ENCODE measurements at places on chromosomes 11 and 22.

DNA sequence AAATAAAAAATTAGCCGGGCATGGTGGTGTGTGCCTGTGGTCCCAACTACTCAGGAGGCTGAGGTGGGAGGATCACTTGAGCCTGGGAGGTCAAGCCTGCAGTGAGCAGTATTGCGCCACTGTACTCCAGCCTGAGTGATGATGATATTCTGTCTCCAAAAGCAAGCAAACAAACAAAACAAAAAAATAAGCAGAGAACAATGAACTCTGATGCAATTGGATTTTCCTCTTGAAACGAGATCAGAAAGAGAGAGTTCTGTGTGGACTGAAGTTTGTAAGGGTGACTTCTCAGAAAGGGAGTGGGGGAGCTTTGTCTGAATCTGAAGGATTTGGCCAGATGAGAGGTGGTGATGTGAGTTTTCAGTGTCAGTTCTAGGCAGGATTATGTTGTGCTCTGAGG, 6.0 kb upstream of the TMEM123 start:
- DNase-seq = no peak

- DNase-seq = no peak
These were observed 76.9 kb upstream of the SLC6A5 start for GRCh38 chr11:20522536-20522935.

DNA sequence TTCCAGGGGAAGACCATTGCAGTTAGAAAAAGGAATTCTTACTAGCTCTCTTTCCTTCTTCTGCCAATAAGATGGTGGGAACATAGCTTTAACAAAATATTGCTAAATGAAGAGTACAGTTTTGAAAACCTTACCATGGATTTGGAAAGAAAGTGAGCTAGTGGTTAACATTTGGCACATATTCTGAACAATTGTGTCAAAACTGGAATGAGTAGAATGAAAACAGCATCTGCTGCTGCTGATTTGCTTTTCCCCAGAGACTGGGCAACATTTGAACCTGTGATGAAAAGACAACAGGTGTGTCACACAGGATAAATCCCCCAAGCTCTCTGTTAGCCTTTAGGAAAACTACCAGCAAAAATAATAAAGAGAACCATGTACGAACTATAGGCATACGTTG, 761.4 kb downstream of the KCNA4 start:
- no peak for DNase-seq

DNA sequence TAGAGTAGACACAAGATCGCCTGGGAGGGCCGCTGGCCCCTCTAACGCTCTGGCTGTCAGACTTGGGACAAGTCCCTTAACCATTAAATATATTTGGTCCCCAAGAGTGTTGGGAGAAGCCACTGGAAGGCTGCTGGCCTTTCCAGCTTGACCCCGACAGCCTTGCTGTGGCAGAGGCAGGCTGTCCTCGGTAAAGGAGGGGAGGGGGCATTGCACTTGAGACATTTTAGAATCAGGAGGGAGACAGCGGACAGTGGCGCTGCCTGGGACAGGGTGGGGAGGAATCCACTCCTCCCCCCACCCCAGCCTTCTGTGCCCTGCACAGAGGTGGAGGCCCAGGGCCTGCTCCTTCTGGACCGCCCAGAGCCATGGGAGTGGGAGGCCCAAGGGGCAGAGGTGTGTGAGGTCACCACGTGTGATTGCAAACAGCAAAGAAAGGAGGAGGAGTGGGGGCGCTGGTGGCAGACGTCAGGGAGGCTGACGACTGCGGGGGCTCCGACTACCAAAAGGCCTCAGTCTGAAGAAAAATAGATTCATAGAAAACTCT, 28.9 kb downstream of the APOL1 start:
- no peak for DNase-seq
